ENCODE measurements at places on chromosomes 1 and 21.

DNA sequence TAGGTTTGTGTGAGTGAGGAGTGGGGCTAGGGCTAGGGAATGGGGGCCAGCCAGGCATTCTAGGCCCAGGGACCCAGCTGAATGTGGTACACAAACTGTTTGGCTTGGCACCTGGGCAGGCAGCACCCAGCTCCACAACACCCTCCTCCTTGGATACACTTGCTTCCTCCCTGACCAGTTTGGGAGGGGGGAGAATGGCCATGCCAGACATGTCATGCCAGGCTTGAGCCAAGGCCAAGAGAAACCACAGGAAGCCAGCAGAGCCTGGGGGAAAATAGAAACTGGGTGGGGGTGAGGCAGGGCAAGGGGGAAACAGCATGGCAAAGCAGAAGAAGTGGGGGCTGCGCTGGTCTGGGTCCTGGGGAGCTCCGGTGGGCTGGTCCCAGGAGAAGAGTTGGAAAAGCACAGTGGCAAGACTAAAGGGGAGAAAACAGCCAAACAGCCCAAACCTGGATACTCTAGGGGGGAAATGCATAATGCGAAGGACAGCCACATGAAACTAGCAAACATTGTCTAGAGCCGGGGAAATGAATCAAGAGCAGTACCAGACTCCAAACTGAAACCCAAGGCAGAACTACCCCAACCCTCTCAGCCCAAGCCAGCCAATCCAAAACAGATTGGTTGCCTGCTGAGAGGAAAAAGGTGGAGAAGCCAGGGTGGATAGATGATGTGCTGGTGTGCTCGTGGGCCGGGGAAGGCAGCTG is 47.9 kb downstream of the LGR6 start:
- DNase-seq: no peak

GRCh38 chr21:15367061-15367626 is 302.3 kb upstream of the NRIP1 start:
- no peak for DNase-seq

- no peak for DNase-seq
These were observed 154.0 kb downstream of the SLC30A10 start for GRCh38 chr1:219774386-219774785.

- no peak for DNase-seq
These were observed 4.4 kb downstream of the NADK start for GRCh38 chr1:1773874-1774273.

- DNase-seq: no peak
These were observed 41.3 kb upstream of the LRP8 start for GRCh38 chr1:53369034-53369750.

GRCh38 chr1:43878440-43878839 is 55.2 kb upstream of the ARTN start:
- DNase-seq: peak; percentile 8

- DNase-seq: no peak
These were observed 112.5 kb downstream of the TAS1R2 start for GRCh38 chr1:18746981-18747380.

DNA sequence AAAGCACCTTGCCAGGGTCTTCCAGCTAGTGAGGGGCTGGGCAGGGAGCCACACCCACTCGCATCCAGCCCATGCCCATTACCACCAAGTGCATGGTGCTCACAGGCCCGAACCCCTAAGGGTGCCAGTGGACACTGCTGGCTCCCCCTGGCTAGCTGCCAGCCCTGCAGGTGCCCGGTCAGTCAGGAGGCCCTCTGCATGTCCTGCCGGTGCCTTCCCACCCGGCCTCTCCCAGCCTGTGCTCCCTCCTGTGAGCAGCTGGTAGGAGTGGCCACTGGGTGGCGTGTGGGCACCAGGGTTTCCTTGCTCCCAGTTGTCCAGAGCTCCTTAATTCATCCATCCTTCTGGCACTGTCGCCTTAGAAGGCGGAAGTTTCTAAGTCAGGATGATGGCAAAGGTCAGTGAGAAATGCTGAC is 33.4 kb downstream of the QSOX1 start:
- DNase-seq: peak; percentile 59

DNA sequence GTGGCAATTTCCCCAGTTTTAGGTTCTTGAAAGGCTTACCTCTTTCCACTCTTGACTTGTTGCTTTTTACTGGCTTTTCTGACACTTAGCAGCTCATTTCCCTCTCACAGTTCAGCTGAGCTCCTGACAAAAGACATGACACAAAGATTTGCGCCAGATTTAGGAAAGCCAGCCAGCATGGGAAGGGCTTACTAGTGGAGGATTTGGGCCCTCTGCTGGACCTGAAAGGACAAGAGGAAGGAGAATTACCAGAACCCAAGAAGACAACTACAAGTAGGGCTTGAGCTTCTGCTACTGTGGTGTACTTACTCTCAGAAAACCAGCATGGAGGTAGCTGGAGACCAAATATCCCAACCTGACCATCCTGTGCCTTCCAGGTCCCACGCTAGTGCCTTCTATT is 784.5 kb downstream of the BRINP3 start:
- DNase-seq: no peak

DNA sequence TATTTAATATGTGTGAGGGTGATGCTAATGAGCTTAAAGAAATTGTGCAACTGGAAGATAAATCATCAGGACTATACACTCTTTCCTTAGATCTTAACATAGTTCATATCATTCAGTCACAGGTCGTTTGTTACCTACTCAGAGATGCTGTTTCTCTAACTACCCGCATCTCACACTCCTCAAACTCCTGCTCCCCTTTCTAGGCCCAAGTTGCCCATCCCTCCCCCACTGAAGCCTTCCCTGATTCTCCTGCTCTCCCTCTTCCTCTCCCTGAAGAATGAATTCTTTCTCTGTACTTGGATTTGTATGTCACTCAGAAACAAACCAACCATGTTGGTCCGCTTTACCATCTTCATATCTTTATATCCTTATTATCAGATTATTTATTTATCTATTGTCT is 9.1 kb downstream of the SH3GLB1 start:
- DNase-seq: no peak

GRCh38 chr1:15322648-15323350 is 75.8 kb downstream of the FHAD1 start:
- DNase-seq: no peak

- DNase-seq: peak; percentile 67
These were observed 25.6 kb downstream of the LDLRAP1 start for GRCh38 chr1:25568834-25569596.

GRCh38 chr1:151693057-151693651 is 23.4 kb downstream of the CELF3 start:
- DNase-seq: peak; percentile 22

DNA sequence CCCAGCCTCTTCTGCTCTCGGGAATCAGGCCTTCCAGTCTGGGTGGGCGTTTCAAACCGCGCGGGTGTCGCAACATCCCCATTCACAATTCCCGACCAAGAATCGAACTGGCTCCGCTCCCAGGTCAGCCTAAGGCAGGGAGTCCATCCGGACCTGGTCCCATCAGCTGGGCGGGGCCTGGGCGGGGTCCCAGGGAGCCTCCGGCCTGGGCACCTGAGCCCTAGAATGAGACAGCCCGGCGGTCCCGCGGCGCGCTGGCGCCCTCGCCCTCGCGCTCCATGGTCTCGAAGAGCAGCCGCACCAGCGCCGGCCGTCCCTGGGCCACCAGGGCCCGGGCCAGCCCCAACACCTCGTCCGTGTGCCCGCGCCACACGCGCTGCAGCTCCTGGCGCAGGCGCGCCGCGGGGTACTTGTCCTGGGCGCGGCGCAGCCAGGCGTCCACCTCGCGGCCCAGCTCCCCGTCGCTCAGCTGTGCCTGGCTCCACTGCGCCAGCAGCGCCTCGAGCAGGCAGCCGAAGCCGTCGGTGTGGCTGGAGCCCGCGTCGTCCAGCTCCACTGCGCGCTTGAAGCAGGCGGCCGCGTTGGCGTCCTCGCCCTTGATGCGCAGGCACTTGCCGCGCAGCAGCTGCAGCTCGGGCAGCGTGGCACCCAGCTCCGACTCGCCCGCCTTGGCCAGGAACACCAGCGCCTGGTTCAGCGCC is 16.9 kb upstream of the PARS2 start:
- DNase-seq: no peak

DNA sequence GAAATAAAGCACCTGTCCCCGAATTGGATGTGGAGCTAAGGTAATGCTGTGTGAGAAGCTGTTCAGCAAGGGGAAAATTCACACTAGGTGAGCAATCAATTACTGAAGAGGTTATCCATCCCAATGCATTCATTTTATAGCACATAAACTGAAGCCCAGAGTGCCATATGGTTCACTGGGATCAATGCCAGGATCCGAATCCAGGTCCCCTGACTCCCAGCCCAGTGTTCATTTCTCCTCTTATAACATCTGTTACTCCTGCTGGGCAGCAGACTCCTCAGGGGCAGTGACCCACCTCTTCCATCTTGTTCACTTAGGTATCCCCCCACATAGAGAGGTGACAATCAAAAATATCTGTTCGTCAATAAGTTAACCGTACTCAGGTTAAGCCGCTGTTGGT is 13.2 kb upstream of the SEC16B start:
- DNase-seq: no peak

DNA sequence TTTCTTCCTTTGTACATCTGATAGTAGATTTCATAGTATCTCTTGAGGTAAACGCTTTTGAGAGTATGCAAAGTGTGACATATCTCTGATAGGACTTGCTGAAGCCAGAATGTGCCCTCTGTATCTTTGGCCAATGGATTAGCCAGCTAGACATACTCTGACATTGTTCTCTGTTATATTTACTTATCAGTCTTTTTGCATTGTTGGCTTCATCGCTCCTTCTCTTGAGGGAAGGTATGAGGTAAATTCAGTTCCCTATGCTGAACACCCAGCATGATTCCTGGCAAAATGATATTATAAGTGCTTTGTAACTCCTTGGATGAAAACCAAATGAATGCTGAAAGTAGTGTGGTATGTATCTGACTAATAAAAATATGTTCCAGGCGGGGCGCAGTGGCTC is 163.2 kb upstream of the CACYBP start:
- DNase-seq: no peak

- no peak for DNase-seq
These were observed 340.1 kb downstream of the PAPPA2 start for GRCh38 chr1:176803042-176803441.

DNA sequence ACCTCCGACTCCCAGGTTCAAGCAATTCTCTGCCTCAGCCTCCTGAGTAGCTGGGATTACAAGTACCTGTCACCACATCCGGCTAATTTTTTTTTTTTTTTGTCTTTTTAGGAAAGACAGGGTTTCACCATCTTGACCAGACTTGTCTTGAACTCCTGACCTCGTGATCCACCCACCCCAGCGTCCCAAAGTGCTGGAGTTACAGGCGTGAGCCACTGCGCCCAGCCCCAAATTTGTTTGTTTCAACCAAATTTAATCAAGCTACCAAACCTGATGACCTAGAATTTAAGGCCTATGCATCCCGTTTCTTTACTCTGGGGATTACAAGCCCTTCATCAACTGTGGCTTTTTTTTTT is 58.3 kb upstream of the TBX15 start:
- no peak for DNase-seq

DNA sequence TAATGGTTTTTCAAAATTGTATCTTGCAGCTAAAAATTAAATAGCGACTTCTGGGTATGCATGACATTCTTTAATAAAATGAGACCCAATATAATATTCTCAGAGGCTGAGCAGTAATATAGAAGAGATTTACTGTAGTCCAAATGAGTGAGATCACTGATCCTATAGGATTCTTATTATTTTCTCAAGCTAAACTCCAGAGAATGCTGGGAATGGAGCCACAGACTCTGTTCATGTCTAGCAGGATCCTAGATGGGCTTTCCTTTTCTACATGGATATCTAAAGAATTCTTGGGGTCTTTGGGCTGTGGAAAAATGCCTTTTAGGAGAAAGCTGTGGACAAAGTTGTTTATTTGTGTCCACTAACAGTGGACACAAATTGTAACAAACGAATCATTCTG is 150.7 kb upstream of the ZNF644 start:
- no peak for DNase-seq

DNA sequence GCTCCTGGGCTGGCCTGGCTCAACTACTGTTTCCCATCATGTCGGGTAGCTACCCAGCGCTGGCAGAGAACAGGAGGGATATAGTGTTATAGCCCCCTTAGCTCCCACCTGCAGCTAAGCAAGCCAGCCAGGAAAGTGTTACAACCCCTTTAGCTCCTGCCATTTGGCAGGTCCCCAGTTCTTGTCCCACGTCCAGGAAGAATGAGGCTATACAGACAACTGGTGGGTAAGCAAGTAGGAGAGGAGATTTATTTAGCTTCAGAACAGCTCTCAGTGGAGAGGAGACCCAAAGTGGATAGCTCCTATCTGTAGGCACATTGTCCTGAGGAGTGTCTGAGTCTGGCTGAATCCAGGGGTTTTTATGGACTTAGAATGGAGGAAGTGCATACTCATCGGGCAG is 741.1 kb upstream of the B3GALT2 start:
- peak; percentile 2 for DNase-seq

GRCh38 chr1:201254625-201255478 is 28.5 kb upstream of the PKP1 start:
- DNase-seq: peak; percentile 52

DNA sequence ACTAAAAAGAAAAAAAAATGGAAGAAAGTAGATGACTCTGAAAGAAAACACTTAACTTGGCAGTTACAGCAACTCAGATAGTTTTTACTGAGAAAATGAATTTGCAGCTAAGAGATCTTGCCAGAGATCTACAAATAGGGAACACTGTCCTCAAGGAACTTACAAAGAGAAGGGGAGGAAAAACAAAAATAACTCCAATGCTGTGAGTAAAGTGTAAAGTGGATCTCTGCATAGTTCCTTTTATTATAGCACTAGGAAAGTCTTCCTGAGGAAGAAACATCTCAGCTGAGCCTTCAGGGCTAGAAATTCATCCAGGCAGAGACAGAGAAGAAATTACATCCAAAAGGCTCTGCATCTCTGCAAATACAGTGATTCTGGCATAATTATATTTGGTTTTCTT is 3.9 kb downstream of the CD1B start:
- DNase-seq: no peak

DNA sequence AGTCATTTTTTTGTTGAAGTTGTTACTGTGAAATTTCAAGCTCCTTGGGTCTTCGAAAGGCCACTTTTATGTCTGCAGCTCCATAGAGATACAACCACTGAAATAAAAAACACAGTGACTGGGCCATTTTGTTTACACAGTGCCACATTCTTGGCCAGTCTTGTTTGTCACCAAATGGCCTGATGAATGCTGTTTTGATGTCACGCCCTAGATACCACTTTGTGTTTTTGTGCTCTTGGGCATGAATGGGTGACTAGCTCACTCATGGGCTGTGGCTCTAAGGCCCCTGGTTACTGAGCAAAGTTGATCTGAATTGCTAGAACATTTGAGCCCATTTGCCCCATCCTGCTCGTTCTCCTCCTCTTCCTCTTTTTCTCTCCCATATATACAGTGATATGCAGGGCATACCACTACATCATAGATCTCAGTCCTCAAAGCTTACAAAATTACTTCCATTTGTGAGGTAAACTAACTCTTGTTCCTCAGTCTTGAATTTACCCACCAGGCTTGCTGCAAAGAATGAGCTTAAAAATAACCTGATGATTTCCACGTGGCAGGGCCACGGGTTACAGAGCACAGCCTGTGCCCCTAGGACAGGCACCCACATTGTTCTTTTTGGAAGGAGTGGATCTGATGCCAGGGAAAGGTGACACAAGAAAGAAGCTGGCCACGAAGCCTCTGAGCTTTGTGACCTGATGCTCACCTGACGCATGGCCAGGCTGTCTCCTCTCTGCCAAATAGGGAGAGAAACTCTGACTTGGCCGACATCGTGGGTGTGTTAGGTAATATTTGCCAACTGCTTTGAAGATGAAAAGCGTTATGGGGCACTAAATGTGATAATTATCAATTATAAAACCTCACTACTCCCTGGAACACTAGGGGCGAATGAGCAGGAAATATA is 92.4 kb downstream of the RUNX1 start:
- no peak for DNase-seq
